Lung (tissue), 17 donors: ENCODE measurements at places on chromosomes 7 and 10. TPM values are rescaled to one million over a fixed set of nuclear protein-coding genes. Genes with fewer than 3 reads are reported as not detected.

GRCh38 chr7:87038993-87039690 lies 20.3 kb downstream of the ELAPOR2 start:
- H3K36me3 ChIP-seq: no peaks in the 10 kb centered on the region
- no peaks in the 10 kb centered on the region for H3K27me3 ChIP-seq
- H3K4me3 ChIP-seq: no peak overlapping the region
- no peak for DNase-seq

GRCh38 chr7:101633511-101633910 lies 4.4 kb upstream of the MYL10 start:
- H3K27me3 ChIP-seq: no peaks in the 10 kb centered on the region
- no peaks in the 10 kb centered on the region for H3K4me1 ChIP-seq
- H3K36me3 ChIP-seq: no peaks in the 10 kb centered on the region
- no peak for DNase-seq
- no peak overlapping the region for H3K27ac ChIP-seq

The TMEM139 gene
- 12.2 TPM for total RNA-seq

GRCh38 chr10:1643161-1643907 lies 94.0 kb downstream of the ADARB2 start:
- no peaks in the 10 kb centered on the region for H3K36me3 ChIP-seq
- H3K4me1 ChIP-seq: no peaks in the 10 kb centered on the region
- H3K27me3 ChIP-seq: peaks cover 14% of the 10 kb centered on the region
- peak; percentile 73 for DNase-seq
- no peak overlapping the region for H3K4me3 ChIP-seq
- H3K27ac ChIP-seq: no peak overlapping the region

The PIK3CG gene
- total RNA-seq: 10.8 TPM

- no peak overlapping the region for H3K27ac ChIP-seq
- no peaks in the 10 kb centered on the region for H3K27me3 ChIP-seq
- H3K4me3 ChIP-seq: no peak overlapping the region
- no peak for DNase-seq
- no peaks in the 10 kb centered on the region for H3K36me3 ChIP-seq
Measured at GRCh38 chr7:138459413-138460175, 465 bp upstream of the TRIM24 start.

GRCh38 chr7:151607464-151607867 lies 87.8 kb upstream of the RHEB start:
- no peaks in the 10 kb centered on the region for H3K27me3 ChIP-seq
- DNase-seq: no peak
- H3K27ac ChIP-seq: no peak overlapping the region
- H3K36me3 ChIP-seq: no peaks in the 10 kb centered on the region
- H3K4me3 ChIP-seq: no peak overlapping the region
- H3K4me1 ChIP-seq: no peaks in the 10 kb centered on the region

The CCDC172 gene
- not detected for total RNA-seq

The FEZF1 gene
- total RNA-seq: 0.18 TPM

DNA sequence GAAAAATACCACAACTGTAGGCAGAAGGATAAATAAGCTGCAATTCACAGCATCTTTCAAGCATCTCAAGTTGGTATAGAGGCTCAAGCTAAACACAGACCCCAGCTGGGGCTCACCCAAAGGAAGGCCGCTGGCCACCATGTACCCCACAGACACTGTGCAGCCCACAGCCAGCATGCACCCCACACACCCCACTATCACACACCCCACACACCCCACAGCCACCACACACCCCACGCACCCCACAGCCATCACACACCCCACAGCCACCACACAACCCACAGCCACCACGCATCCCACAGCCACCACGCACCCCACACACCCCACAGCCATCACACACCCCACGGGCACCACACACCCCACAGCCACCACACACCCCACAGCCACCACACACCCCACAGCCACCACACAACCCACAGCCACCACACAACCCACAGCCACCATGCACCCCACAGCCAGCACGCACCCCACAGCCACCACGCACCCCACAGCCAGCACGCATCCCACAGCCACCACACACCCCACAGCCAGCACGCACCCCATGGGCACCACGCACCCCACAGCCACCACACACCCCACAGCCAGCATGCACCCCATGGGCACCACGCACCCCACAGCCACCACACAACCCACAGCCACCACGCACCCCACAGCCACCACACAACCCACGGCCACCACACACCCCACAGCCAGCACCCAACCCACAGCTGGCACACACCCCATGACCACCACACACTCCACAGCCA lies 214.7 kb downstream of the DNAJB6 start:
- H3K27ac ChIP-seq: peak overlapping the region; percentile 9
- peaks cover 5% of the 10 kb centered on the region for H3K4me1 ChIP-seq
- H3K4me3 ChIP-seq: no peak overlapping the region
- no peaks in the 10 kb centered on the region for H3K36me3 ChIP-seq

DNA sequence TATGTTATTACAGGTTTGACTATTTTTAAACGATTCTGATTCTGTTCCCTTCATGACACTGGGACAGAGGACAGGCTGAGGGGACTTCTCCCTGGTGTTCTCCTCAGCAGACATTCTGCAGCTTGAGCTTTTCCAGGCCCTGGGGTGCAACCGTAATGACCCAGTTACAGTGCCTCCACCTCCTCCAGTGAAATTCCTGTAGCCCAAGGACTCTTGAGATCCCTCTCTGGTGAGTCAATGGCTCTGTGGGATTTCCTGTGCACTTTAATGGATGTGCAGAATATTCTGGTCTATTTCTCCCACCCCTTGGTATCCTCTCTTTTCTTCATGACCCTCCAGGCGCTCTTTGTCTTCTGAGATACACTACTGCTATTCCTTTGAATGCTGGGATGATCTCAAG lies 319.3 kb downstream of the INHBA start:
- no peaks in the 10 kb centered on the region for H3K36me3 ChIP-seq
- no peaks in the 10 kb centered on the region for H3K27me3 ChIP-seq
- DNase-seq: no peak
- H3K4me3 ChIP-seq: no peak overlapping the region
- no peaks in the 10 kb centered on the region for H3K4me1 ChIP-seq

DNA sequence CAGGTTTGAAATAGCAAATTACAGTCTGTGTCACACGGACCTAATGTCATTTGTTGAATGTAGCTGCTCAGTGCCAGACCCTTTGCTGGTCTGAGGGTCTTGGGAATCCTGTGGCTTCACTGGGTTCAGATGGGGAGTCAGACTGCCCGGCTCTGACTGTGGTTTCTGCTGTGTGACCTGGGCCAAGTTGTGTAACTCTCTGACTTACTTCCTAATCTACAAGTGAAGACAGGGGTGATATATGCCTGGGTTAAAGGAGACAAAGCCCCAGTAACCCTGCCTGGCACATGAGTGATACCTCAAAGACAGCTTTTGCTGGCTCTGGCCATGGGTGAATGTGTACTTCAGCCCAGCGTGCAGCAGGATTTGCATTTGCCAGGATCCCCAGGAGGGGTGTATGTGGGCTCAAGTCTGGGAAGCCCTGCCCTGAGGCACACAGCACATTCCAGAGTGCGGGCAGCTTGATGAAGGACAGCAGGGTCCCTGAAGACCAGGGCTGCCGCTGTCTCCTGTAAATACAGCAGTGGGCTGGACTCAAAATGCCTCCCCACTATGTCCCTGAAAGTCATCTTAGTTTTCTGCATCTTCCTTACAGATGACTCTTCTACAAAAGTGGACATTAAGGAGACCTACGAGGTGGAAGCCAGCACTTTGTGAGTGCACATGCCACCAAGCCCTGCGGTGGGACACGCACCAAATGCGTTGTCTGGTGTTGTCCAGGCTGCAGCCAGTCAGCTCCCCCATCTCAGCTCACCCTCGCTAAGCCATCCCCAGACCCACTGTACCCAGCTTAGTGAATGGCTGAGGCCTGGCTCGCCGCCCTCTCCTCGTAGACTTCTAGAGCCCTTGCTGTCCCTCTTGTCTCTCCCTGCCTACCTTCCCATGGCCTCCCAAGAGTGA lies 16.4 kb downstream of the NACAD start:
- H3K4me1 ChIP-seq: no peaks in the 10 kb centered on the region
- H3K27ac ChIP-seq: no peak overlapping the region
- H3K36me3 ChIP-seq: peaks cover 25% of the 10 kb centered on the region
- H3K4me3 ChIP-seq: no peak overlapping the region
- DNase-seq: no peak
- no peaks in the 10 kb centered on the region for H3K27me3 ChIP-seq

The ZNF33A gene
- 25.7 TPM for total RNA-seq

- H3K27me3 ChIP-seq: no peaks in the 10 kb centered on the region
- H3K27ac ChIP-seq: peak overlapping the region; percentile 93
- no peaks in the 10 kb centered on the region for H3K36me3 ChIP-seq
- peaks cover 25% of the 10 kb centered on the region for H3K4me1 ChIP-seq
- peak; percentile 44 for DNase-seq
- no peak overlapping the region for H3K4me3 ChIP-seq
Measured at GRCh38 chr7:150406567-150407421, 27.7 kb downstream of the ZNF775 start.

DNA sequence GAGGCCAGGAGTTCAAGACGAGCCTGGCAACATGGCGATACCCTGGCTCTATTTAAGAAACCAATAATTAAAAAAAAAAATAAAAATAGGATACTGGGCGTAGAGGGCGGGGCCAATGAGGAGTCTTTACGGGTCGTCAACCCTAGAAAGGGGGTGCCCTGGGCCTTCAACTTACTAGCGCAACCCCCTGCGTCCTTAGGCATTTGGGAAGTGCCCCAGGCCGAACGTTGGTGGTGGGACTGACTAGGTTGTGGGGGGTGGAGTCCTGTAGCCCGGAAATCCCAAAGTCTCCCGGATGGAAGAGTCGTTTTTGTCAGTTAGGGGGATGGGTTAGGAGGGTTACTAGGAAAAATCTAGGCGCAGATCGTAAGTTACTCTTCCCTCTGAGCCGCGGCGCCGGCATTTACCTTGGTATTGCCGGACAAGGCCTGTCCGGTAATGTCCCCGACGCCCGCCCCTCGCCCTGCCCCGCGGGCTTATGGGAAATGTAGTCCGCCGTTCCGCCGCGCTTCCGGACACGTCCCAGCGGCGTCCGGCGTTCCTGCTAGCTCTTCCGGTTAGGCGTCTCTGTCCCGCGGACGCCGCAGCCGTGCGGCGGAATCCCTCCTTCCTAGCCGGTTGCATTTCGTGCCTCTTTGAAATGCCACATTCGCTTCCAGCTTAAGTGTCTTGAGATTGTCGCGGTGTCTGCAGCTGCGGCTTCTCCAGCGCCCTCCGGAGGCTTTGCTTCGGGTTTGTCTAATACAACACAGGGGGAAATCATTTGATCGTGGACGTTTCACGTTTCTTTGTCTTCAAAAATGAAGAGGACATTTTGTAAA lies 1.3 kb upstream of the ACBD5 start:
- no peaks in the 10 kb centered on the region for H3K27me3 ChIP-seq
- peak overlapping the region; percentile 68 for H3K4me3 ChIP-seq
- peak; percentile 95 for DNase-seq
- peak overlapping the region; percentile 89 for H3K27ac ChIP-seq

- no peaks in the 10 kb centered on the region for H3K4me1 ChIP-seq
- H3K27me3 ChIP-seq: no peaks in the 10 kb centered on the region
- no peaks in the 10 kb centered on the region for H3K36me3 ChIP-seq
- DNase-seq: no peak
- no peak overlapping the region for H3K27ac ChIP-seq
Measured at GRCh38 chr7:127532736-127533135, 52.7 kb downstream of the GCC1 start.

- H3K4me1 ChIP-seq: no peaks in the 10 kb centered on the region
- H3K27me3 ChIP-seq: no peaks in the 10 kb centered on the region
- H3K4me3 ChIP-seq: no peak overlapping the region
- H3K27ac ChIP-seq: no peak overlapping the region
Measured at GRCh38 chr10:132735341-132735775, 50.6 kb downstream of the NKX6-2 start.

- no peaks in the 10 kb centered on the region for H3K27me3 ChIP-seq
- DNase-seq: no peak
- H3K4me1 ChIP-seq: no peaks in the 10 kb centered on the region
- H3K4me3 ChIP-seq: no peak overlapping the region
- no peak overlapping the region for H3K27ac ChIP-seq
- no peaks in the 10 kb centered on the region for H3K36me3 ChIP-seq
Measured at GRCh38 chr10:82392533-82392932, 517.5 kb downstream of the NRG3 start.

DNA sequence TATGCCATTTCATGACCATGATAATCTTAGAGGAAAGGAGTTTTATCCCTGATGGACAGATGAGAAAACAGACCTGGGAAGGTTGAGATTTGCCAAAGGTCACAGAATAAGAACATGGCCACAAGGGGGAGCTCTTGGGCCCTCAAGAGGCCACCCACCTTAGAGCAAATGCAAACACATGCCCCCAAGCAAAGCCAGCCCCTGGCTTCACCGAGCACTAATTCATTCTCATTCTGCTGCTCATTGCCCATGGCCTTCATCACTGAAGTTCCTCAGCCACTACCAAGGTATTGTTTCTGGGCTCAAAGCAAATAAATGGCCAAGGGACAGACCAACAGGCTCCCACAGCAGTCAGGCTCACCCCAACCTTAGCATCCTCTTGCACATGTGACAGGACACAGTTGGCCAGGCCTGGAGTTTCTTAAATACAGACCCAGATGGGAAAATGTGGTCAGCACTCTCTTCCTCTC lies 44.2 kb downstream of the PDLIM1 start:
- no peak overlapping the region for H3K27ac ChIP-seq
- no peaks in the 10 kb centered on the region for H3K27me3 ChIP-seq
- H3K36me3 ChIP-seq: peaks cover 9% of the 10 kb centered on the region
- DNase-seq: peak; percentile 64

The WIPF3 gene
- total RNA-seq: 0.20 TPM

GRCh38 chr10:70048030-70048723 lies 4.5 kb upstream of the MACROH2A2 start:
- no peak overlapping the region for H3K27ac ChIP-seq
- no peaks in the 10 kb centered on the region for H3K36me3 ChIP-seq
- no peak overlapping the region for H3K4me3 ChIP-seq
